ENCODE measurements at places on chromosomes 13 and 19.

GRCh38 chr19:45767410-45767880 lies 1.6 kb downstream of the SIX5 start:
- no peak for DNase-seq

GRCh38 chr13:72643311-72643989 lies 84.0 kb downstream of the MZT1 start:
- DNase-seq = peak; percentile 6

DNA sequence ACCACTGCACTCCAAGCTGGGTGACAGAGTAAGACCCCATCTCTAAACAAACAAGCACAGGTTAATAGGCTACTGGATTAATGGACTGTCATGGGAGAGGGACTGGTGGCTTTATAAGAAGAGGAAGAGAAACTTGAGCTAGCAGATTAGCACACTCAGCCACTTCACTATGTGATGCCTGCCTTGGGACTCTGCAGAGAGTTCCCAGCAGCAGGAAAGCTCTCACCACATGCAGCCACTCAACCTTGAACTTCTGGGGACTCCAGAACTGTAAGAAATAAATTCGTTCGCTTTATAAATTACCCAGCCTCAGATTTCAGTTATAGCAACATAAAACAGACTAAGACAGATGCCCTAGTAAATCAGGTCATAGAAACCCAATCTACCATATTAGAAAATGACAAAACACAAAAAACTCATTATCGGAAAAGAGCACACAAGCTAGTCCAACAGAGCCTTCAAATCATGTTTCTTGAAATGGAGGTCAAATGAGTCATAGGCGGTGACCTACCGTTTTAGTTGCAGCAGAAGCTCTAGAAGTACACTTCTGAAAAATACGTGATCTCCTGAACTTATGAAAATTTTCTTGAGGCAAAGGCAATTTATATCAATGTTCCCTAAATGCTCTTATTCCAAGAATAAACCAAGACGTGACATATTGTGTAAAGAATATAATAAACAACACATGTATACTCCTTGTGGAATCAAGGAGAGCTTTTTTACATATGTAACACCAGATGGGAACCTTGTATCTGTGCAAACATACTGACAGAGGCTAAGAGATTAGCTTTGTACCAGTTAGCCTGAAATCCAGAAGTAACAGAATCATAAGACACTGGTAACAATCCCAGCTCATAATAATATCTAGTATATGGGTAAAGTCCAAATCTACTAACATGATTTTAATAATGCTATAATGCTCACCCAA lies 340.9 kb upstream of the SGCG start:
- DNase-seq = no peak

GRCh38 chr19:6733338-6734095 lies 3.9 kb downstream of the GPR108 start:
- DNase-seq = no peak

DNA sequence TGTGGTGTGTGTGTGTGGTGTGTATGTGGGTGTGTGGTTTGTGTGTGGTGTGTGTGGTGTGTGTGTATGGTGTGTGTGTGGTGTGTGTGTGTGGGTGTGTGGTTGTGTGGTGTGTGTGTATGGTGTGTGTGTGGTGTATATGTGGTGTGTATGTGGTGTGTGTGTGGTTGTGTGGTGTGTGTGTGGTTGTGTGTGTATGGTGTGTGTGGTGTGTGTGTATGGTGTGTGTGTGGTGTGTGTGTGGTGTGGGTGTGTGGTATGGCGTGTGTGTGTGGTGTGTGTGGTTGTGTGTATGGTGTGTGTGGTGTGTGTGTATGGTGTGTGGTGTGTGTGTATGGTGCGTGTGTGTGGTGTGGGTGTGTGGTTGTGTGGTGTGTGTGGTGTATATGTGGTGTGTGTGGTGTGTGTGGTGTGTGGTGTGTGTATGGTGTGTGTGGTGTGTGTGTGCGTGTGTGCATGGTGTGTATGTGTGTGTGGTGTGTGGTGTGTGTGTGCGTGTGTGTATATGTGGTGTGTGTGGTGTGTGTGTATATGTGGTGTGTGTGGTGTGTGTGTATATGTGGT lies 8.7 kb downstream of the SHISA7 start:
- no peak for DNase-seq

DNA sequence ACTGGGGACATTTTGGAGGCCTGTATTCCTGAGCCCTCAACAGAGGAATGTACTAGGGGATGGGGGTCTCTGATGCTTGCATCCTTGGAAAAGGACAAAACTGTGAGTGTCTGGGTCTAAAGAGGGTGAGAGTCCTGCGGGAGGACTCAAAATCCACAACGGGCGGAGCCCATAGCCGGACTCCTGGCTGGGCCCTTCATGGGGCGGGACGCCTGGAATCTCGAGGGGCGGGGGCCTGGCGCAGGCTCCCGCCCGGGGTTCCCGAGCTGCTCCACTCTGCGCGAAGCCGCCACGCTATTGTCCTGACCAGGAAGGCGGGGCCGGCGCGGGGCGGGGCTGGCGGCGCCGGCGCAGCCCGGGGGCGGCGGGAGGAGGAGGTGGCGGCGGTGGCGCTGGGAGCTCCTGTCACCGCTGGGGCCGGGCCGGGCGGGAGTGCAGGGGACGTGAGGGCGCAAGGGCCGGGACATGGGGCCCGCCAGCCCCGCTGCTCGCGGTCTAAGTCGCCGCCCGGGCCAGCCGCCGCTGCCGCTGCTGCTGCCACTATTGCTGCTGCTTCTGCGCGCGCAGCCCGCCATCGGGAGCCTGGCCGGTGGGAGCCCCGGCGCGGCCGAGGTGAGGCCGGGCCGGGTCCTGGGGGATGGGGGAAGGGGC lies at the start of gene APLP1:
APLP1 (plus strand) TSS at position 403 of the 651 bp plus-strand sequence; CDS start at position 466, 63 bp downstream.
- peak; percentile 63 for DNase-seq

- no peak for DNase-seq
Measured at GRCh38 chr13:49305792-49306425, 58.2 kb downstream of the CDADC1 start.

DNA sequence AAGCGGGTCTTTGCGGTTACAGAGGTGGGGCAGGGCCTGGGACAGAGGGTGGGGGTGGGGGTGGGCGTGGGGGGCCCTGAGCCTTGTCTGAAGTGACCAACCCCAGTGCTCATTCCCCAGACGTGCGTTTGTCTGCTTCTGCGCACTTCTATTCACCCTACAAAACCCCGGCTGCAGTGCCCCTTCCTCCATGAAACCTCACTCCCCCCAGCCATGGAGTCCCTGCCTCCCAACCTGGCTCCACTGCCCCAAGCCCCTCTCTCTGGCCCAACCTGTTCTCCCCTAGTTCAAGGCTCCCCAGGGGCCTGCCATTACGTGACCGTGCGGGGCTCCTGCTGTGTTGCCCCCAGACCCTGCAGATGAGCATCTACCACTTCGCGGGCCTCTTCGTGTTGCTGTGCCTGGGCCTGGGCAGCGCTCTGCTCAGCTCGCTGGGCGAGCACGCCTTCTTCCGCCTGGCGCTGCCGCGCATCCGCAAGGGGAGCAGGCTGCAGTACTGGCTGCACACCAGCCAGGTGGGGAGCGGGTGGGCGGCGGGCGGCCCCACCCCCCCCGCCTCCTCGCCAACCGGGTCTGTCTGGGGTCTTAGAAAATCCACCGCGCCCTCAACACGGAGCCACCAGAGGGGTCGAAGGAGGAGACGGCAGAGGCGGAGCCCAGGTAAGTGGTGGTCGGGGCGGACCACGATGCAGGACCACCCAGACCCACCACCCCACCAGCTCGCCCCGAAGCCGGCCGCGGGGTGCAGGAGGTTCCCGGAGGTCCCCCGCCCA lies 8.2 kb downstream of the GRIN3B start:
- DNase-seq = no peak

DNA sequence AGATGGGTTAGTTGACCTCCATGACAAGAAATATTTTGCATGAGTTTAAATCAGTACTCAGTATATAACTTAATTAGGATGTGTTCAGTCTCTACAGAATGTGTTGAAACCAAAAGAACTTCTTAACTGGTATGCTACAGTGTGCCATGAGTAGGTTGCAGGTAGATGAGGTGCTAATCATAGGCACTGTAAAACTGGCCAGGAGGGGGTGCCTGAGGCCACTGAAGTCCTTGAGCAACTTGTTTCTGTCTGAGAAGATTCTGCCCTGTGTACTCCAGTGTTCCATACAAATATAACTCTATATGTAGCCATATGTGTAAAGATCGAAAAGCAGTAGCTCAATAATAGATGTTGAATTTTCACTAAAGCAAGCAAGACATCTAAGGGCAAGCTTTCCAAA lies 549.2 kb upstream of the KLF12 start:
- DNase-seq = no peak

GRCh38 chr19:2269244-2270156 lies 12.5 kb downstream of the PEAK3 start:
- DNase-seq = peak; percentile 97

- DNase-seq = peak; percentile 57
Measured at GRCh38 chr19:33064458-33064791, 263 bp downstream of the RHPN2 start.

DNA sequence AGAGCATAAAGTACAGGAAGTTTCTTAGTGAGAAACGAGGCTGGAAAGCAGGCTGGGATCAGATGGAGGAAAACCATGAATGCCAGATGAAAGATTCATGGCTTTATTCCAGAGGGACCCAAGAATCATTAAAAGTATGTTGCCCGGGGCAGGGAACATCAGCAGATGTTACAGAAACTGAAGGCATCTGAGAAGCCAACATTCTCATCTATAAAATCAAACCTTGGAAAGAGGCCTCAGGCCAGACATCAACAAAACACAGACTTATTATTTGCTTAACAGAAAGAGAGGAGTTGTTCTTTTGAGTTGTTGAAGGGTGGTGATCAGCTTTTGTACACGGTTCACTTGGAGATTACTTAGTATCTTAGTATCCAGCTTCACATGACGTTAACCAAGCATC lies 543.6 kb downstream of the RFC3 start:
- DNase-seq = no peak

DNA sequence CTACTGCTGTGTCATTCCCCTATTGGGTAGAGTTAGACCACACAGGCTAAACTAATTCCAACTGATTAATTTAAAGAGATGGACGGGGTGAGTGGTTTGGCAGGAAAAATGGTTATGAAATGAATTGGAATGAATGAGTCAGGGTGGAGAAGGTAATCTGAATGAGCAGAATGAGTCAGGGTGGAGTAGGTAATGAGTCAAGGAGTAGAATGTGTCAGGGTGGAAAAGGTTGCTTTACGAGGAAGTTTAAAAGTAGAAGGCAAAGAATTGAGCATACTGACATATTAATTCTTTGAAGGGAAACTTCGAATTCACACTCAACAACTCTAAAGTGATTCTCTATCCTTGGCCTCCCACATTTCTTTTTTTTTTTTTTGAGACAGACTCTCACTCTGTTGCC lies 12.7 kb upstream of the ZNF121 start:
- DNase-seq = no peak

DNA sequence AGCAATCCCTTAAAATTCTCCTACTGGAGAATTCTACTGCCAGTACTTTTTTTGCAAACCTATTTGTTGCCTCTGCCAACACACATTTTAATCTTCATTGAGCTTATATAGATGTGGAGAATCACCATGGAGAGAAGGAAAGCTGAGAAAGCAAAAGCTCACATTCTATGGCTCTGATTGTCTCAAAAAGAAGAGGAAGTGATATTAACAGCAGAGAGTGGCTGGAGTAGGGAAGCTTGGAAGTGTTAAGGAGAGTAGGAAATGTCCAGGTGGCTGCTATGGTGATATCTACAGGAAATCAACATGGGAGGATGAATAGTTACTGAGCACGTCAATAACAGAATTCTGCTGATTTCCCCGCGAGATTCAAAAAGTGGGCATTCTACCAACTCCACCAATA lies 78.8 kb upstream of the TDRD3 start:
- DNase-seq = no peak

DNA sequence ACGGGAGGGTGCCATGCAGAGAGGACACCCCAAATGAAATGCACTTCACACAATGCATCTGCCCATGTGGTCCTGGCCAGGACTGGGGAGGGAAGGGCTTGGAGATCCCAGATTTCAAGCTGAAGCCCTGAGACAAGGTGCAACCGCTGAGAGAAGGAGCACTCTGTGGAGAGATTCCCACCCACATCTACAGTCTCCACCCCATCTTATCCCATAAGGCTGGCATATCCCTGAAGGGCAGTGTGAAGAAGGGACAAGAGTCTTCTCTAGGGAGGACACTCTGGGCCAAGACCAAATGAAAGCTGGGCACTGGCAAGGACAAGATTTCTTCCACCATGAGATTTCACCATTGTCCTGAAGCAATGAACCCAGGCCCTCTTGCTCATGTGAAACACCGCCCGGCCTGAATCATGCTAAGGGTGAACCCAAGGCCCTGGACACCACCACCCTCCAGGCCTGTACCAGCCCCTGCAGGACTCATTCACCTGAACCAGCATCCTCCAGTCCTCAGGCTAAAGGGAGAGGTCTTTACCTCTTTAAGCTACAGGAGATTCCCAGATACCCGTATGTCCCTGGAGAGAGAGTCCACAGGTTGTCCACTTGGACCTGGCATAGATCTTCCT lies 20.5 kb downstream of the CEACAM4 start:
- no peak for DNase-seq

GRCh38 chr13:42229287-42229686 lies 42.7 kb upstream of the AKAP11 start:
- no peak for DNase-seq

DNA sequence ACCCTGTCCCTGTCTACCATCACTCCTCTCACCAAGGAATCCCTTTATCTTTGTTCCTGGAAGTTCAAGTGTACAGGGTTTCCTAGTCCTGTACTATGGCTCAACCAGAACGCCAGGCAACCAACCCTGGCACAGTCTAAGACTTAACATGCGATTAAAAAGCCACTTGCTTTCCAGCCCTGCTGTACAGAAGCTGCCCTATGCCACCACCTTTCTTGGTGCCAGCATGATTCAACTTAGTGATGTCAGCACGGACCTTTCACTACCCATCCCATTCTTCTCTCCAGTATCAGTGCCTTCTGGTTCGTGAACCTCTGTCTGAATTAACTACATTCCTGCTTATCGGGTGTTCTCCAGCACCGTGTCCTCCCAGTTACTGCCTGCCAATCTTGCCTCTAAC lies 151.1 kb downstream of the KLF12 start:
- no peak for DNase-seq

- DNase-seq = peak; percentile 50
Measured at GRCh38 chr19:18023622-18024251, 15.8 kb downstream of the ARRDC2 start.

GRCh38 chr13:96700657-96701056 lies 293.6 kb downstream of the OXGR1 start:
- peak; percentile 22 for DNase-seq

DNA sequence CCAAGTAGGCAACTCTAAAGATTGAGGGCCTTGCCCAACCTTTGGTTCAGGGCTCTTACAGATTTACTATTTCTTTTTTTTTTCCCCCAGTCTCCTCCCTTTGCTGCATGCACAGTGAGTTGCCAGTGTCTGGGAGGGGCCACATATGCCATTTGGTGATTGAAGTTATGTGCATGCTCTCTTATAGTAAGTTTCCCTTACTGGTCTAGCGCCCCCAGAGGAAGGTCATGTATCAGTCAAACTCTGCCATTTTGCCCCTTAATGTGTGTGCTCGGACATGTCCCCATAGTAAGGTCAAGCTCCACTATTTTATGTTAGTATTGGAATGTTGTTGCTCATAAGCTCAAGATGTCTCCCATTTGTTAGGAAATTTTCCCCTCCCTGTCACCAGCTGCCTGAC lies 1138.0 kb upstream of the SLC10A2 start:
- no peak for DNase-seq

- no peak for DNase-seq
Measured at GRCh38 chr13:112772929-112773328, 83.1 kb downstream of the ATP11A start.
